ENCODE measurements at places on chromosomes 16 and 17. TPM values are rescaled to one million over a fixed set of nuclear protein-coding genes. Genes with fewer than 3 reads are reported as not detected.

Gene STH
- total RNA-seq, result not detected

Gene CDRT15
- not detected for total RNA-seq

Gene PRR29
- under 0.01 TPM for total RNA-seq

Gene GABARAP
- 153 TPM for total RNA-seq

Gene ATP6V0C
- 48.4 TPM for total RNA-seq

Gene PDP2
- 10.1 TPM for total RNA-seq

Gene DDX42
- total RNA-seq, result 35.5 TPM

Gene SCO1
- total RNA-seq, result 30.7 TPM

Gene PPP1R1B
- not detected for total RNA-seq

Gene MT1M
- total RNA-seq, result 9.0 TPM

Gene TMEM256
- total RNA-seq, result 160 TPM

Gene HBQ1
- not detected for total RNA-seq

Gene LRRC36
- not detected for total RNA-seq

Gene XAF1
- 6.3 TPM for total RNA-seq

Gene SEC14L5
- 0.18 TPM for total RNA-seq

Gene DOC2A
- 0.53 TPM for total RNA-seq
